ENCODE measurements at places on chromosomes 3 and 15.

DNA sequence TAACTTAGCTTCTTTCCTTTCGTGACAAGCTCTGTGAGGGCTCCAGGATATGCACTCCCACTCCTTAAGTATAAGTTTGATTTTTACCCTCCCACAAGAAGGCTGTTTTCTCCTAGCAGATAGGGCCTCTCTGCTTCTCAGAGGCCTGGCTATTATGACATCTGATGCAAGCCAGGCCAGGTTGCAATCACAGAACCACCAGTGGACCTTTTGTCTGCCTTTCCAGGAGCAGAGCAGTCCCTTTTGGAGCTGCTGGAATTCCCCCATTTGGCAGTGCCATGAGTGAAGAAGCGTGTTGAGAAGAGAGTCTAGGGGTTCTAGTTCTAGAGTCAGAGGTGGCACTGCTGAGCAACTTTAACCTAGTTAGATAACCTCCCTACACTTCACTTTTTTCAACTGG lies 1004.3 kb upstream of the SEMA6D start:
- peak; percentile 1 for DNase-seq

GRCh38 chr3:124032311-124032880 lies 40.5 kb upstream of the ROPN1 start:
- peak; percentile 52 for DNase-seq

- no peak for DNase-seq
These were observed 4.7 kb downstream of the PXYLP1 start for GRCh38 chr3:141236361-141236760.

GRCh38 chr15:85477061-85477460 lies 96.7 kb downstream of the AKAP13 start:
- DNase-seq = no peak

DNA sequence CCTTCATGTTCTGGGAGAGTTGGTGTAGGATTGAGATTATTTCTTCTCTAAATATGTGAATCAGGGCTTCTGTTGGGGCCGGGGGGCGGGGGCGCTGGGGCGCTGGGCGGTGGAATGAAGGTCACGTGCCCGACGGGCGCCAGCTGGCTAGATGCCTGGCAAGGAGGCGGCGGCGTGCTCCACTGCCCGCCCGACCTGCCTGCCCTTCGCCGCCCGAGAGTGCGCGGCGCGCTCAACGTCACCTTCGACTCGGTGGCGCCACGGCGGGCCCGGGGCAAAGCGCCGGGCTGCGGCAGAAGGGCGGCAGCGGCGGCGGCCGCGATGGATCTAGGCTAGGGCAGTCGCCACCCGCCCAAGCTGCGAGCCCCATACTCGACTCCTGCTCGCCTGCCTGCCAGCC lies 47.0 kb upstream of the LHFPL4 start:
- peak; percentile 61 for DNase-seq

DNA sequence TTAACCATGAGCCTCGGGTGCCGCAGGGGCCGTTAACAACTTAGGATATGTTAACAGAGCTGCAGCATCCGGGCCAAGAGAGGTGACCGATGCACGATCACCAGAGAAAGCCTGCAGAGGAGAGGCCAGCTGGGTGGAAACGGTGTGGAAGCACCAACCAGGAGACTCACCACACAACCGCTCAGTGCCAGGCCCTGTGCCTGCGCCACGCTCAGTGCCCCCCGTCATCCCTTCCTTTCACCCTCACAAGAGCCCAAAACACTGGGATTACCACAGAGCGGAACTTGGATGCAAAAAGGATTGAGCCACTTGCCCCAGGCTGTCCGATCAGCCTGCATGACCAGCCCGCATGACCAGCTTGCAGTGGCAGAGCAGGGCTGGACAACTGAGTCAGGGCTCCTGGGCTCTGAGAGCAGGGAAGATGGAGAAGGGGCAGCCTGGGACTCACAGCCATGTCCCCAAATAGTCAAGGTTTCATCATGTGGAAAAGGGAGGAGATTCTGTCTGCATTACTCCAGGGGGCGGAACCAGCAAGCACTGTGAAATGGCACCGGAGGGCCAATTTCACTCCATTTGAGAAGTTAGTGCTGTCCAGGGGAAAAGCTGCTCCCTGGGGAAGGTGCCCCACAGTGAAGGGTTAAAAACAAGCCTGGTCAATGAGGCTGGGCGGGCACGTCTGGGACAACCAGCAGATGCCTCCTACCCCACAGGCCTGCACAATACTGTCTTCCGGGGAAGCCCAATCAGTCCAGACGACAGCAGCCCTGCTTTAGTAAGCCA lies 156.8 kb downstream of the ATP10A start:
- no peak for DNase-seq

- DNase-seq = no peak
These were observed 120.8 kb downstream of the ARPP21 start for GRCh38 chr3:35760146-35760545.

DNA sequence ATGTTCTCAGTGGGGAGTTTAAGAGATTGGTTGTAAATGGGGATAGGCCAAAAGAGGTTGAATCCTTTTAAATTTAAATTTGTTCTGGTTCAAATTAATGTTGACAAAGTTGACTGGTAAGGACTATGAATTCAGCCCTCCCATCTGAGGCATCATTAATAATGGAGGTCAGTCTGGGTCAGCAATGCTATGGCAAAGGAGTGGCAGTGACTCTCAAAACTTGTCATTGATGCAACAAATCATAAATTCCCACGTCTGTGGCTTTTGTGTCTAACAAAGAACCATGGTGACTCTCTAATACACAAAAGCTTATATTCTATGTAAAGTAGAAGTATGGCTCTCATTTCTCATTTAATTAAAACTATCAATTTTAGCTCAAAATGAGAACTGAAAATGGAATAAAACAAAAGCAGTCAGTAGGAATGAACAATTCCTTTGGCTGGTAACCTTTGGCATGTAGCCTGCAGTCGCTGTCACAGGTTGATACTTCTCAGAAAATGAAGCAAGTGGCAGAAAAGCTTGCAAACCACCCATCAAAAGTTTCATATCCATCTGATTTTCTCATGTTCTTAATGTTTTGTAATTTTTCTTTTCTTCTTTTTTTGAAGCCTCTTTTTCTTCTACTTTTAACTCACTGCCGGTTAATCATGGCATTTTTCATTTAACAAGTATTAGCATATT lies 12.2 kb upstream of the ZBED2 start:
- no peak for DNase-seq

DNA sequence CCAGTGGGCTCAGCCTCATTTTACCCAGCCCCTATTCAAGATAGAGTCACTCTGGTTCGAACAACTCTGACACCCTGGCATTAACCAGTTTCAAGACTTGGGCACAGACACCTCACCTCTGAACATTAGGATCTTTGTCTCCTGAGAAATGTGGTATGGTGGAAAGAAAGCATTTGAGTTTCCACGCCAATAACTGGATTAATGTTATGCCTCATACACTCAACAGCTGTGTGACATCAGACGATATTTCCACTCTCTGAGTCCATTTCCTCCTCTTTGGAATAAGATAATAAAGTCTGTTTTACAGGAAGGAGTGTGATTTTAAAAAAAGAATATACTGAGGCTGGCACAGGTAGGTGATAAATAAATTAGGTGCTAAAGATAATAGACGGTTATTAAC lies 121.3 kb upstream of the CHL1 start:
- no peak for DNase-seq

GRCh38 chr3:170614214-170614966 lies 28.5 kb upstream of the SLC7A14 start:
- no peak for DNase-seq

DNA sequence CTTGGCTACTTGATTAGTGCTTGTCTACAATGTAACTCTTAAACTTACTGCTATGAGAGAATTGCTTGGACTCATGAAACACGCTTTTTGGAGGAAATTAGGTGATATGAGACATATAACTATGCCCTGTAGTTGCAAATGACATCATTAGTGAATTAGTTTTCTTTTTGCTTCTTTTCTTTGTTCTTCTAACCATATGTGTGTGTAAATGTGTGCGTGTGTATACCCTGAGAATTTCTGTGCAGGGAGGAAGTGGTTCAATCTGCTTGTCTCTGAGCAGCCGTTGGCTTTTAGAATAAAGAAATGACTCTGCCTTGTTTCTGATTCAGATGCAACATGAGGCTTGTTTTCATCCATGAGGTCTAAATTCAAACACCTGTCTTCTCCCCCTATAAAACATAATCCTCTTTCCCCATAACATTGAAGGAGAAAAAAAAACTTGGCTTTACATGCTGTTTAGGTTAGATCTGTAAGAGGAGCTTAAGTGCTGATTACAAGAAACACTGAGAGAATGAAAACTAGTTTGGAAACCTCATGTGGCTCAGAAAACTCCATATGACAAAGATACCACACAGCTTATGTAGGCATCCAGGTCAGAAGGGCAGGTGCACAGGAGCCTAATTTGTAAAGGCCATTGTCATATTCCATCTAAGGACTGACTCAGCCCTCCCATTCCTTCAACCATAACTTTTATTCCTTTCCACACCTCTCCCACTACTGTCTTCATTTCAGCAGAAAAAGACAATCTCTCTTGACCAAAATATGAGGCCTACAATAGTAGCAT lies 30.5 kb upstream of the BLM start:
- no peak for DNase-seq

DNA sequence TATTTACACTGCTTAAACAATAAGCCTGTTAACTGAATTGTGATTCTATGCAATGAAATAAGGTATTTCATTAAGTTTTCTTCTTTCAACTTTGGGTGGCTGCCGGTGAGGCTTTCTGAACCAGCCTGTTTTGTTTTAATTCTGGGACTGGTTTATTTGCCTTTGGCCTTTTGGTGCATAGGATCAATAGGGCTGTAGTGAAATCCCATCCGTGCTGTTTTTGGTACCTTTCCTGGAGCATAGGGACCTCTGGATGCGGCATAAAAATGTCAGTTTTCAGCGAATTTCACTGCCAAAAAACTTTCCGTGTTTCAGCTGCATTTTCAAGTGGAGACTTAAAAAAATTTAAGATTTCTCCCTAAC lies 514 bp downstream of the PLS1 start:
- DNase-seq = no peak

DNA sequence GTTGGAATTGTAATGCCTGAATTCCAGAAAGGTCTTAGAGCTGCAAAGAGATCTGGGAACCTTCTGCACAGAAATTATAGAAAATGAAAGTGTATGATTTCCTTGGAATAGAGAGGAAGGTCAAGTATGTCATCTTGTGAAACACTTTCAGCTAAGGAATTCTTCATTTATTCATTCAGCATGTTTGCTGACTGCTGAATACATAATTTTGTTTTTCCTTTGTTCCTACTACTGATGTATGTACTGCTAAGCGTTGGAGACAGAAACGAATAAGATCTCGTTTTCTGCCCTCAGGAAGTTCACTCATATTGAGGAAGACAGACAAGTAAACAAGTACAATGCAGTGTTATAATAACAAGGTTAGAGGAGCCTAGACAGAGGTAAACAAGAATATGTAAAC lies 14.3 kb upstream of the IL20RB start:
- no peak for DNase-seq

- no peak for DNase-seq
These were observed 295.2 kb upstream of the WNT5A start for GRCh38 chr3:55782351-55782750.

- DNase-seq = no peak
These were observed 64.4 kb downstream of the DNAJB8 start for GRCh38 chr3:128402319-128402718.

- DNase-seq = no peak
These were observed 404.6 kb upstream of the C2CD4B start for GRCh38 chr15:62569460-62570404.

GRCh38 chr15:29942143-29942542 lies 119.9 kb upstream of the TJP1 start:
- DNase-seq = no peak

GRCh38 chr3:118577055-118577777 lies 457.4 kb downstream of the IGSF11 start:
- no peak for DNase-seq

- no peak for DNase-seq
These were observed 8.2 kb downstream of the C3orf22 start for GRCh38 chr3:126550488-126551051.

- DNase-seq = no peak
These were observed 8.2 kb upstream of the PDHB start for GRCh38 chr3:58441514-58442450.

DNA sequence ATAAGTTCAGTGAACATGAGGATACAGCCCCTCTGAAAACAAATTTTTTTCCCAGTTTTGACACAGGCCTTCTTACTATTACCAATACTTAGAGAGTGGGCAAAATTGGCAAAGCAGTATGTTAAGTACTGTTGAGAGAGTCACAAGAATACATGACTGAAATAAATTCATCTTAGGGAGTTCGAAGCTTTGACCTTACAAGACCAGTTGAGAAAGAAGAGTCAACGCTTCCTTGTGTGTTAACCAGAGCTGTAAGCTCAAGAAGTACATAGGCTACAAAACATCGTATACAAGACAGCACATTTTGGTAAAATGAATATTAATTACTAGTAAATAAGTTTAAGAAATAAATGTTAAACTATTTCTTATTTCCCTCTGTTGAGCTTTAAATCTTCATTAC lies 164.4 kb upstream of the RORA start:
- no peak for DNase-seq

DNA sequence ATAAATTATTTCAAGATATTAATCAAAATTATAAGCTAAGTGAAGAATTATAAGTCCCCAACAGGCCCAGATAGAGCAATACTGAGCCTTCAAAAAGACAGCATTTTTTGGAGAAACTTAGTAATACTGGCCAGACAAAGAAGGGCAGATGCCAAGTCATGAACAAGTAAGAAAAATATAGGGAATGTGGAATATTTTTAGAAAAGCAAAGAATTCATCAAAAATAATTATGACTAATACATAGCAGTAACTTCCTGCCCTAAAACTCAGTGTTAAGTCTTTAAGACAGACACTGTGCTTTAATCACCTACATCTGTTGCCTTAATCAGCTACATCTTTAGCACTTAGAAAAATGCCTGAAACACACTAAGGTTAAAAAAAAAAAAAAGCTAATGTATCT lies 31.2 kb downstream of the DPH6 start:
- DNase-seq = no peak

GRCh38 chr3:12229896-12230295 lies 59.0 kb upstream of the PPARG start:
- no peak for DNase-seq

- DNase-seq = no peak
These were observed 71.0 kb downstream of the NTRK3 start for GRCh38 chr15:88185584-88185983.

- no peak for DNase-seq
These were observed 79.2 kb downstream of the FMN1 start for GRCh38 chr15:33115191-33115861.

- no peak for DNase-seq
These were observed 329.1 kb downstream of the FOXP1 start for GRCh38 chr3:71254281-71255057.

GRCh38 chr3:128487538-128487812 lies 5.5 kb downstream of the GATA2 start:
- DNase-seq = no peak
